CD4-positive, alpha-beta T cell treated with Interleukin-6 at 100 ng/mL for 8 hours (primary cell): ENCODE measurements at places on chromosomes 1 and 21.
A peak's percentile ranks its signal among the peaks of the same experiment; 100 is the strongest.

- no peak for DNase-seq
These were observed 135.0 kb downstream of the NAV1 start for GRCh38 chr1:201673915-201674314.

GRCh38 chr1:245855846-245856730, 651.0 kb downstream of the SMYD3 start:
- no peak for DNase-seq

- no peak for DNase-seq
These were observed 24.0 kb upstream of the SPOCD1 start for GRCh38 chr1:31839662-31840343.

DNA sequence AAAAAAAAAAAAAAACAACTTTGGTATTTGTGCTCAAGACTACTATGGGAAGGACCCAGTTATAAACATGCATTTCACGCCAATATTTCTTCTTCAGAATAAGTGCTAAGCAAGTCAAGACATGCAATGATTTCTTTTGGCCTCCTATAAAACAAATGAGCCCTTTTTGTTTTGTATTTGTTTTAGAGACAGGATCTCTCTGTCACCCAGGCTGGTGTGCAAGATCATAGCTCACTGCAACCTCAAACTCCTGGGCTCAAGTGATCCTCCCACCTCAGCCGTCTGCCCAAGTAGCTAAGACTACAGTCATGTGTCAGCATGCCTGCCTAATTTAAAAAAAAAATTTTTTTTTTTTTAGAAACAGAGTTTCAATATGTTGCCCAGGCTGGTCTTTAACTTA, 348.7 kb downstream of the PCP4 start:
- no peak for DNase-seq

GRCh38 chr1:18157968-18158367, 50.4 kb downstream of the IGSF21 start:
- DNase-seq, result no peak

- no peak for DNase-seq
These were observed 109.2 kb downstream of the HMCN1 start for GRCh38 chr1:185843297-185843869.

DNA sequence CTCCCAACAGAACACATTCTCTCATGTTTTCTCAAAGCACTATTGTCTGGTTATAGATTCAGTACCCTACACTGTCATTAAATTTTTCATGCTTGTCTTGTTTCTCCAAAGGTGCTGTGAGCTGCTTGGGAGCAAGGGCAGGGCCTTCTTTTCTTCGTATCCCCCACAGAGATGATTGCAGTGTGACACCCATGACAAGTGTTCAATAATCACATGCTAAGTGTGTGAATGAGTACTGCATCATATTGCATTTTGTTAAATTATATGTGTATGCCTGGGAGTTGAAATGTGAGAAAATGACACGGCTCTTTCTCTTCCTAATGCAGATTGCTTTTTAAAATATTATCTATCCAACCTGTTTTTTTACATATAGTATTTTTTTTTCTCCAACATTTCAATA, 57.3 kb upstream of the MAGI3 start:
- DNase-seq, result no peak

GRCh38 chr1:115680730-115681111, 39.0 kb downstream of the VANGL1 start:
- DNase-seq, result no peak

GRCh38 chr1:73783352-73783751, 414.6 kb downstream of the LRRIQ3 start:
- no peak for DNase-seq

DNA sequence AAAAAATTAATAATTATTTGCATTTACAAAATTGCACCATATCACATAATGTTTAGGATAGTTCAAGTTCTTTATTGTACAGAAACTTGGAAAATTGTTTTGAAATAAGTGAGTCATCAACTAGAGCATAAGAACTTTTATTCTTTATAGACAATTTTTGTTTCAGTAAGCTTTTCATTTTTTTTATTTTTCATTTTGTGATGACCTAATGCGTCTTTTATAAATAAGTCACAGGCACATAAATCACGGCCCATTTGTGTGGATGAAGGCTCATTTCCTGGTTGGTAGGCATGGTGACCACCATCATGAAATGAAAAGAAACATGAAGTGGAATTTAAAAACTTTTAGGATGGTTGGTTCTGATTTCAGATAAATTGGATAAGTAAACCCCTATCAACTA, 39.3 kb downstream of the SPAG17 start:
- no peak for DNase-seq

- no peak for DNase-seq
These were observed 17.5 kb upstream of the TFF3 start for GRCh38 chr21:42332557-42333317.

GRCh38 chr1:198686069-198686728, 47.4 kb downstream of the PTPRC start:
- DNase-seq, result no peak

DNA sequence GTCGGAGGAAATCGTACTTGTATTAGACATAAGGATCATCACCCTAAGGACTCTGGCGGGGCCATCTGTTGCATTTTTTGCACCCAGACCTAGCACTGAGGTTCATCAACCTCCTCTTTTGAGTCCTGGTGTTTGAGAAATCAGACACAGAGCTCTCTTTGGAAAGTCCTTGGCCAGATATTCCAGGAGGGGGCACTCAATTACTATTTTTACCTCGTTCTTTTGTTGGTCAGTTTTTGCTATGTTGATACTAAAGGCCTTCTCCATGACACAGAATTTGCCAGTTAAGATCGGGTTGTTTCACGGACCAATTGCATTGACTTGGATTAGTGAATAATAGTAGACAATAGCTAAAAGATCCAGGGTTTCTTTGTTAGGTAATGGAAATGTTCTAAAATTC, 711.2 kb downstream of the KCNT2 start:
- DNase-seq, result no peak

GRCh38 chr1:108575375-108575774, 15.5 kb downstream of the EEIG2 start:
- DNase-seq, result no peak

DNA sequence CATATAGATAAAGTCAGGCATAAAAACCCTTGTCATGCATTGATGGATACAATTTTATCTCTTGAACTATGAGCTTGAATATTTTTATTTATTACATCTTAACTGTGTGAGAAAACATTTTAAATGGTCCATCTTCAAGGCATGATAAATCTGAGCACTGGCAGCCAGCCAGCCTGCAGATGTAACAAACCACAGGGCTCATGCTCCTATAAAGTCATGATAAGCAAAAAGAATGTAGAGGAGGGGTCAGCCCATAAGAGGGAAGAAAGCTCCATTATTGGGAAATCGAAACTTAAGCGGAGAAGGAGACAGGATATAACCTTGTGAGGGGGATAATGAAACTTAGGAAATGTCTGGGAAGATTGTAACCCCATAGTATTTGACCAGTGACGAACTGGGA, 839.0 kb downstream of the LRRIQ3 start:
- DNase-seq, result no peak

DNA sequence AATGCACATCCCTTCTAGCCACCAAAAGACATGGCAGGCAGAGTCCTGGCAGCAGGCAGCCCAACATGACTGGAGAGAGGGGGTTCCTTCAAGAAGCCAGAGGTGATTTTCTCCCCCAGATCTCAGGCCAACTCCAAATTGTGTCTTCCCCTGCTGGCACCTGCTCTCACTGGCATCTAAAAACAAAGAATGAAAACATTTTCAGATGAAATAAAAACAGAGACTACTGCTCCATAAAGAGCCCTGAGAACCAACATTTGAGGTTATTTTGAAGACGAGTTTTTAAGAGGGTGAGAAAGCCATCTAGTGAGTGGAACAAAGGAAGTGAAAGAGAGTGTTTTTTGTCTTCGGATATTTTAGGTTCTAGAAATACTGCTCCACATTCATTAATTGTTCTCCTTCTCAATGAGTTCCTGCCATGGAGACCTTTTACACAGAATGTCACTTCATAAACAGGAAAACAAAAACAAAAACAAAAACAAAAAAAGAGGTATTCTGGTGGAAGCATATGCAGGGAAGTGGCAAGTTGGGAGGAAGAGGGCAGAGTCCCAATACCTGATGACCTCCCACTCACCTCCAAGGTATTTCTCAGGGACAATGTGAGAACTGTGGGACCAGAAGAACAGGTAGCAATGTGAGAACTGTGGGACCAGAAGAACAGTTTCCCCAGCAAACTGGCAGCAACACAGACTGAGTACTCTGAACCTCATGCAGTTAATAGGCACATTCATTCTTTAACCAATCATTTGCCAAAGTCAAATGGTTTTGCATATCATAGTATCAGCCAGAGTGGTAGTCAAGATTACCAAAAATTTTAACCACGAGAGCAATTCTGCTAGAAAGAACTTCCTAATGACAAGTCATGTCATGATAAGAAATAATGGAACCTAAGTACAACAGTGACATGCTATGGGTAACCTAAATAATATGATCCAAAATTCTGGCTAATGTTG, 50.0 kb downstream of the KIAA0319L start:
- peak; percentile 34 for DNase-seq

GRCh38 chr21:41600116-41600515, 92.2 kb upstream of the TMPRSS2 start:
- DNase-seq, result no peak

- DNase-seq, result no peak
These were observed 108.2 kb upstream of the SLC35F3 start for GRCh38 chr1:233796146-233796783.

DNA sequence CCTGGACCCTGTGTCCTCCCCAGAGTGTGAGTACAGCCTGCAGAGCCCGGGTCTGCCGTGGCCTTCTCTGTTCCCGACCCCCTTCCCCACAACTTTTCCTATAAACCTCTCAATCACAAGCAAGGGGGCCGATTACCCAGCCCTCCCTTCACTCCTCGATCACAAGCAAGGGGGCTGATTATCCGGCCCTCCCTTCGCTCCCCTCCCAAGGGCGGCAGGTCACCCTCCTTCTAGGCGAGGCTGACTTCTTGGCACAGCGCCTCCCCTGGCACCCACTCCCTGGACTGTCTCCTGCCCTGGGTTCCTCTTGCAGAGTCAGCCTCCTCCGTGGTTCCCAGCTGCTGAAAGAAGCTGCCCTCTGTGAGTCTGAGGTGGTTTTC, 12.3 kb upstream of the LDLRAP1 start:
- no peak for DNase-seq

GRCh38 chr21:29196670-29197191, 66.3 kb downstream of the MAP3K7CL start:
- no peak for DNase-seq

DNA sequence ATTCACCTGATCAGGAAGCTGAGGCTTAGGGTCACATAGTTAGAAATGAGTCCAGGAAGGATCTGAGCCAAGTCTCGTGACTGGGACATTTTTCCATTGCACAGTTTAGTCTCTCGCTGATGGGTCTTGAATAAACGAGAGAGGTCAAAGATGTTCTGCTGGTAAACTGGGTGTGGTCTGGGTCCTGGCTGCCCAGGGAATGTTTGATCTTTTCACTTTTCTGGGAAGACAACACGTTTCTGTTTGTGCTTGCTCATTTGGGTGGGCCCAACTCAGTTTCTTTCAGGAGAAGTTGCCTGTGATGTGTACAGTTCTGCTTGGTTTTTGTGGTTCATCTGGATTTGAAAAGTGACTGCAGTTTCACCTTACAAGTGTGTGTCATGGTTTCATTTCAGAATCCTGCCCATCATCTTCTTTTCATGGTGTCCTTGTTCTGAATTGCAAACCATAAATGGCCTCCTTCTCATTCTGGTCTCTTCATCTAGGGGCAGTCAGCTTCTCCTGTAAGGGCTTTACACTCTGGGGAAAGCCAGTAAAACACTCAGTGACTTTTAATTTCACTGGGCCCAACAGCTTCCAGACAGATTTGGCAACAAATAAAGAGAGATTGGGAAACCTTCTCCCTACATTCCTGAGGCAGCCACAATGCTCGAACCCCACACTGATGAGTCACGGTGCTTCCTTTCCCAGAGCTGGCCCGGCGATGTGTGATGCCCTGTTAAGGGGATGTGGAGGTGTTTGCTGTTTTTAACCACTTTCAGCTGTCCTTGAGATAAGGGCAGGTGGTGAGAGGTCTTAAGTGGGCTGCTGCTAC, 7.2 kb upstream of the TACSTD2 start:
- DNase-seq, result no peak

- DNase-seq, result no peak
These were observed 611.5 kb upstream of the RGS18 start for GRCh38 chr1:191546803-191547202.

DNA sequence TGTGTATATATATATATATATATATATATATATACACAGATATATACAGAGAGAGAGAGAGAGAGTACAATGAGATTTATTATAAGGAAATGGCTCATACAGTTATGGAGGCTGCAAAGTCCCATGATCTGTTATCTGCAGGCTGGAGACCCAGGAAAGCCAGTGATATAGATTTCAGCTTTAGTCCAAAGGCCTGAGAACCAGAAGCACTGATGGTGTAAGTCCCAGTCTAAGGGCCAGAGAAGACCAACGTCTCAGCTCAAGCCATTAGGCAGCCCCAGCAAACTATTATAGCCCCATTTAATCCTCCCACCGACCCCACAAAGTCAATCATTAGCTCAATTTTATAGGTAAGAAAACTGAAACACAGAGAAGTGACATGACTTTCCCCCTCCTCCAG, 35.0 kb upstream of the HPDL start:
- no peak for DNase-seq

DNA sequence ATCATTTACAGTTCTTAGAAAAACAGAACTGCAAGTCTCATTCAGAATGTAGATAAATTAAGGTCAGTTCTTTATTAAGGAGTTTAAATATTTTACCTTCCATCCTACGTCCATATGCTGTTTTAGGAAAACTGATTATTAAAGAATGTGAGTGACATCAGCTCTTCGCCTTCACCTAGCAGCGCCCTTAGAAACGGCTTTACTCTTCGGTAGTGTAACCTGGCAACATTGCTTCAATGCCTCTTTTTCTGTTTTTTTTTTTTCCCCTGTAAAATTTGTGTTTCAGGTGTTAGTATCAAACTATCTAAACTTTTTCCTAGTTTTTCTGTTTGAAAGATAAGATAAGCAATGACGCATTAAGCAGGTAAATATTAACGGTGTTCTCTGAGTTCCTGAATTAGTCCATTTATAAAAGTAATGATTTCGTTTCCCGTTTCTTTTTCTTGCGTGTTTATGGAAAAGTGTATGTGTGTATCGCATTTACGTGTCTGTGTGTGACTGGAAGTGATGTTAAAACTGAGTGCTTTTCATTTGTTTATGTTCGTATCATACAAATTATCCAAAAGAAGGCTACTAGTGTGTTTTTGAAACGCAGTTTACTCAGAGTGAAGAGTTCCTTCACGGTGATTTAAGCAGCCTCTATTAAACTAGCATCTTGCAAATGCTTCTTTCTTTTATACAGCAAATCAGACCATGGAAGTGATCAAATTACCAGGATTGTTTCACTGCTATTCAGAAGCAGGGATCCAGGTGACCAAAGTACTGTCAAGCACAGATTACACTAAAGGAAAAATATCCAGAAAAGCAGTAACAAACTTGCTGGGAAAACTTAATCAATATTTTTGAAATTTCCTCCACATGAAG, 139.0 kb downstream of the SDCCAG8 start:
- DNase-seq, result no peak

DNA sequence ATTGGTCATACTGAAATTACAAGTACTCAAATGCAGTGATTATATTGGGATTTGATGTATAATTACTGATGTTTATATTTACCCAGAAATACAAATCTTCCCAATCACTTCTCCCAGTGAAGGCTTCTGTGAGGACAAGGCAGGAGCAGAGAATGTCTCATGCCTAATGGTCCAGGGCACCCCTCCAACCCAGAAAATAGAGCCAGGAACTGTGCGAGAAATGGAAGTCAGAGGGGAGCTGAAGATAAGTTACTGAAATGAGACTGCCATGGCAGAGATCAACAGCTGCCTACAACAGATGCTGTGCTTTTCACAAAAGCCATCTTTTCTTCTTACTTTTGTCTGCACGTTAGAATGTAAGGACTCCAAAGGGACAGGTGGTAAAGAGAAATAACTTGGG, 171.2 kb downstream of the TTLL7 start:
- no peak for DNase-seq
